Posterior cingulate gyrus (tissue), 11 donors: ENCODE measurements at places on chromosomes 12 and 14.

GRCh38 chr14:64767215-64767964 is 63.2 kb downstream of the PLEKHG3 start:
- DNase-seq, result no peak

- no peak for DNase-seq
Measured at GRCh38 chr14:58865514-58866281, 227.9 kb downstream of the DACT1 start.

DNA sequence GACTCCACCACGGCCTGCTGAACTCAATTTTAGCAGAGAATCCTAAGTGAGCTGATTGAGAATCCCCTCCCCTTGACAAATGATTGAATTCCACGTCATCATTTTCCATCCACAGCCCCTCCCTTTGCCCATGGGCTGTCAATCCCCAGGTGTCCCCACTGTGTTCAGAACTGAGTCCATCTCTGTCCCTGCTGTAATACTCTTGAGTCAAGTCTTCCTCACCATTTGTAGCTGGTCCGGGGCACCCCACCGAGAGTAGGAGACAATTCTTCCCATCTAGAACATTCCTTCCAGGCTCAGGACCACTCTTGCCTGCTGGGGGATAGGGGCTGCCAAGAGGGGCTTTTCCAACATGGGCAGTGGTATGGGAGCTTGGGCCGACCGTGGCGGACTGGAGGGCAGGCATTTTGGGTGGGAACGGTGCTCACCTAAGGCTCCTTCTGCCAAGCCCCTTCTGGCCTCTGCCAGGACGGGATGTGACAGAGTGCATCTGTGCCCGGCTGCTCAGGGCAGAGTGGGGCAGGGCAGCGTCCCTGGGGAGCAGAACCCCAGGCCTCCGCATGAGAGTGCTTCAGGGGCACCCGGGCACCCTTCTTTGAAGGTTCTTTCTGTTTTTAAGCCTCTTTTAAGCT is 218.1 kb upstream of the RTL1 start:
- DNase-seq, result peak; percentile 82

GRCh38 chr14:95326987-95327386 is 7.3 kb upstream of the CLMN start:
- DNase-seq, result no peak

DNA sequence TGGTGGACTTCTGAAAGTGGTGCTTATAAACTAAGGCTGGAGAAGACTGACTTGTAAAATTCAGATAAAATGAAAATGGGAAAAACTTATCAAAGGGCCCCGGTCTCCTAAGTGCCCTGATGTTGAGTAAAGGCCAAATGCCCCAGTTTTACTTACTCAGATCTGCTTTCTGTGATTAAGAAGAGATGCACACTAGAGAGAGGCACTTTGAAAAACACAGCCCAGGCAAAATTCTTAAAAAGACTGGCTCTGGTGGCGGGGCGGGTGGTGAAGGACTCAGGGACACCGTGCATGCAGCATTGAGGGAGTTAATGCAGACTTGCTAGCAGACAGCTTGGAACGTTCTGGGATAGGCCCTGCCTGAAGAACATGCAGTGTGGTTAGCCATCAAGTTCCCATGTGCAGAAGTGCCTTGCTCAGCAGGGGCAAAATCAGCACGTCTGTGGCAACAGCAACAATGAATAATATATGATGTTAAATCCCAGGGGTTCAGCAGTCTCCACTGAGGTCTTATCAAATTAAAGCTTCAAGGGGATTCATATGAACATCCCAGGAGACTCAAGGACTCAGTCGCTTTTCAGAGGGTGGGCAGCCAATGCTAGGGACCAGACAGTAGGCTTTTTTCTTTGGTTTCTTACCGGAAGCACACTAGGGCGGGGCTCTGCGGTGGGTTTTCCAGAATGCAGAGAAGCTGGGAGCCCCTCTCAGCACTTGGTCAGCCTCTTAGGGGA is 105.0 kb downstream of the DAD1 start:
- DNase-seq, result no peak

DNA sequence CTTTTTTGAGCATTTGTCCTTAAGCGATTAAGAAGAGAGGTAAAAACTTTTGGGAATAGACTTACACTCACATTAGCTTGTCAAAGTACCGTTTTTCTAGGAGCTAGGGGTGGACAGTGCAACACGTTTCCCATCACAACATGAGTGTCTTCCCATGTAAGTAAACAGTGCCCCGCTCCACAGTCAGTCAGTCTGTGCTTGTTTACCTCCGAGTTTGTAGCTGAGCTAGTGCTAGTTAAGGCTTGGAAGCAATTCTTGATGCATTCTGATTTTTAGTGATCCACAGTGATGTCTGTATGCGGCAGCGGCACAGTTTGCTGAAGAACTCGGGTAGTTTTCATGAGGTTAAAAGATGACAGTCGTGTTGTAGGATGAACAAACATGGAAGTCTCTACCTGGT is 941 bp downstream of the ZDHHC17 start:
- DNase-seq, result peak; percentile 16

- peak; percentile 91 for DNase-seq
Measured at GRCh38 chr12:57744194-57744776, 554 bp upstream of the TSPAN31 start.

DNA sequence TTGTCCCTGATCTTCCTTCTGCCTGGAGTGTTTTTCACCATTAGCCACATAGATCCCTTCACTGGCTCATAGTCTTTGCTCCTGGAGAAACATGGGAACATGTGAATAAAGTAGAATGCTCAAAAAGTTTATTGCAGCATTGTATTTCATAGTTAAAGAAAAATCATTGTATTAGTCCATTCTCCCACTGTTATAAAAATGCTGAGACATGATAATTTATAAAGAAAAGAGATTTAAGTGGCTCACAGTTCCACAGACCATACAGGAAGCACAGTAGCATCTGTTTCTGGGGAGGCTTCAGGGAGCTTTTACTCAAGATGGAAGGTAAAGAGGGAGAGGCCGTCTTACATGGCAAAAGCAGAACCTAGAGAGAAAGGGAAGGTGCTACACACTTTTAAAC is 238.3 kb upstream of the OR4E1 start:
- no peak for DNase-seq

- no peak for DNase-seq
Measured at GRCh38 chr14:76203086-76204001, 51.6 kb downstream of the GPATCH2L start.
